ENCODE measurements at places on chromosomes 16 and 17.

GRCh38 chr17:45129940-45130680 lies 2.2 kb downstream of the PLCD3 start:
- no peak for DNase-seq

- no peak for DNase-seq
These were observed 3.0 kb downstream of the MOSMO start for GRCh38 chr16:22010902-22011301.

GRCh38 chr16:29899516-29900101 lies at the start of gene SEZ6L2:
Gene SEZ6L2 (minus strand): TSS chr16:29899550. CDS start chr16:29899019, 531 bp downstream.
- peak; percentile 25 for DNase-seq

DNA sequence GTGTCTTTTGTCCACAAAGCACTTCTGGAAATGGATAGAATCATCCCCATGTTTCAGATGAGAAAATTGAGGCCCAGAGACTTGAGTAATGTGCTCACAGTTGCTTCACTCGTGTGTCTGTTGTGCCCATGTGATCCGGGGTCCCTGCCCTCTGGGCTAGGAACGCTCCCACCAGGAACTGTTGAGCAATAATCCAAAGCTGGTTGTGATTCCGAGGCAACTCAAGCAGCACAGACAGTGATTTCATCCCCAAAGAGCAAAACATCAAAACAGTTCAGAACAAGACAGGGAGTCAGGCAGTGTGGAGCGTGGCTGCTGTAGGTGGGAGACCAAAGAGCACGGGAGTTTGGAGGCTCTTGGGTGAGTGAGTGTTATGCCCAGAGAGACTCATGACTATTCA lies 205.0 kb upstream of the ASIC2 start:
- no peak for DNase-seq

DNA sequence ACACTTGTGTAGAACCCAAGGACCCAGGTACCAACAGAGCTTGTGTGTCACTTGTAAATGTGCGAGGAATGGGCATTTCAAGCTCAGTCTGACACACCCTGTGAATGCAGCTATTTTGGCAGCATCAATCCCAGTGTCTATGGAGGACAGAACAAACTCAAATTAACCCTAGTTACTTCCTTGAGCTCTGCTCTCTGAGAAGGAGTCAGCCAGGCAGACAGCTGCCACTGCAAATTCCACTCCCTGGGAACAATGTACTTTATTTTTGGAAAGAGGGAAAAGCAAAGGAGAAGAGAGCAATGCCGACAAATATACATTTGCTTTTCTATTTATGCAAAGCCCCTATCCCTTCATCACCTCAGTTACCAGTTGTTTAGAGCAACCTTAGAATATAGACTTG lies 48.4 kb upstream of the NOG start:
- DNase-seq, result no peak

DNA sequence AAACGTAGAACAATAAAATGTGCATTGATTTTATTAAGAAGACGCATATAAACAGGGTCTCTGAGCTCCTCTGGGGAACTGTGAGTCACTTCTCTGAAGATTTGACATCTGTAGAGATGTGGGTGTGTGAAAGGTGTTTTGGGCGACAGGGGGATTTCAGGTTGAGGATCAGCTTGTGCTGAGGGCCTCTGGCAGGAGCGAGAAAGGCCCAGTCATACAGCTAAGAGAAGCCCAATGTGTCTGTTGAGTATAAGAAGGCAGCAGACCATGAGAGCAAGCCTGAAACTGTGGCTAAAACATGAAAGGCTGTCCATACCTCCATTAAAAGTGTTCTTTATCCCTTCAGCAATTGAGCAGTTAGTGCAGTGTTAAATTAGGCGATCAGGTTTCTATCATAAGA lies 406.5 kb upstream of the MON1B start:
- DNase-seq, result no peak

DNA sequence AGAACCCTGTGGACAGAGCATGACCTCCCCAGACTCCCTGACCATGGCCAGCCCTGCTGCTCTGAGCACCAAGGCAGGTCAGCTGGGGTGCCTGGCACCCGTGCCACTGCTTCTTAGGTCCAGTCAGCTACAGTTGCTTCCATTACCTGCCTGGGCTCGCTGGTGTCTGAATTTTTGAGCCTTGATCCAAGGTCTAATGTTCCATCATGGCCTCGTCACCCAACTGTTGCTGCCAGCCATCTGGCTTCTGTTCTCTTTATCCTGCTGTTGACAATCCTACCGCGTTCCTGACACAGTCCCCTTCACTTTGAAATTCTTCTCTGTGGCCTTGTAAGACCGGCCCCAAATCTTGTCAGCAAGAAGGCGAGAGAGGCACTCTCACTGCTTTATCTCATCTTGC lies 16.7 kb downstream of the GLYR1 start:
- DNase-seq, result no peak

DNA sequence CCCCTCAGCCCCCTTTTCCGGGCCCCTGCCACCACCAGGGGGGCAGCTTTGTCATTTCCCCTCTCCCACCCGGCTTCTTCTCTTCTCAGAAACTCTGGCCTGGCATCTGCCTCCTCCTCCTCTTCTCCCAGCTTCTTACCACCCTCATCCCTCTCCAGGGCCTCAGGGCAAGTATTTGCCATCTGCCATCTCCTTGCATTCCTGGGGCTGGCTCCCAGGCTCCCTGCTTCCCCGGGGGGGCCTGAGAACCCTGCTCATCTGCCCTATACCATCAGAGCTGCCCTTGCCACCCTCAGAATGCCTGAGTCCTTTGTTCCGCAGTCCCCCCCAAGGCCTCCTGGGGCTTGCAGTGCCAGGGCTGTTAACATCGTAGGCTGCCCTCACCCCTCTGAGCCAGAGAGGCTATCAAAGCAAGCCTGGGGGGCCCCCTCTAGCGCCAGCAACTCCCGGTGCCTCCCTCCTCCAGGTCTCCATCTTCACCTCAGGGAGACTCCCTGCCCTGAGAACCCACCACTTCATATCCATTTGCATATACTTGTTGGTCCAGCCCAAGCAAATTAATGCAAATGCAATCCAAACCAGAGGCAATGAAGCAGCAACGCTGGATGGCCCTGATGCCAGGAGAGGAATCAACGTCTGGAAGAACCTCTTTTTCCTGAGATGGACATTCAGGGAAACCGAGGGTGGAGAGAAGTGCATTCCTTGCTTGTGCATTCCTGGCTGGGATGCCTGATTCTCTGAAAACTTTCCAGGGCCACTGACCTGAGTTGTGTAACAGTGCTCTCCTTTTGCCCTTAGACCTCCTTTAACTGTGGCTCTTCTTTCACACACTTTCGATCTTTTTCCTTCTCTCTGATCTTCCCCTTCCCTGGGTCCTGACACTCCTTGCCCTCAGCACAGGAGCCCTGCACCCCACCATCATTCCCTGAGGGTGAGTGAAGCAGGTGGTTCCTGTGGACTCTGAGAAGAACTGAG lies 20.7 kb upstream of the SP2 start:
- DNase-seq, result no peak

DNA sequence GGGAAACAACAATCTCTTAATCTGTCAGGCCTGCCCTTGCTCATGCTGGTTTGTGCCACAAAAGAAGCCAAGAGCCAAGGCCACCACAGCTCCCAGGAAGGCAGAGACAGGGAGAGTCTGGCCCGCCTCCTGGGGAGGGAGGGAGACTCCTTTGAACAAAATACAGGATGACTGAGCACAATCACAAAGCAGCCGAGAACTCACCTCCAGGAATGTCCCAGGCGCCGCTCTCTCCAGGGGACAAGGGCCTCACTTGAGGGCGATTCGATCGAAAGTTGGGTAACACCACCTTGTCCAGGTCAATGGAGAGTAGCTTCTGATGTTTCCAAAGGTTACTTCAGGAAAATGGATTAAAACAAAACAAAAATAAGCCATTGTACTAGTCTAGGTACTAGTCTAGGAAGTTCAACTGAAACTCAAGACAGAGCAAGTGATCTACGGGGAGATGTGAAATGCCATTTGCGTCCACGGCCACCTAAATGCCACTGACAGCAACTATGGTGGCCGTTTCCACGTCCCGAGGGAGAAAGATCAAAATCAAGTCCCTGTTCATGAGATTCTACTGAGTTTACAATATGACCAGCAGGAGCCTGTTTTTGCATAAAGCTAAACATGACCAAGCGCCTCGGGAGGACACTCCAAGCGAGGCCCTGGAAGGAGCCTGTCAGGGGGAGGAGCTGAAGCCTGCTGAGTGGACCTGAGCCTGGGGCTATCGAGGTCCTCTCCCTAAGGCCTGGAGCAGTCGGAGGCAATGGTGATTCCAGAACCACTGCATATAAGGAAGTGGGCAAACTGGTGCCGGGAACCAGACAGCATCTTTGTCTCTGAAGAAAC lies 13.4 kb upstream of the SLC38A8 start:
- no peak for DNase-seq

GRCh38 chr17:80419255-80419654 lies 4.3 kb downstream of the ENDOV start:
- no peak for DNase-seq

DNA sequence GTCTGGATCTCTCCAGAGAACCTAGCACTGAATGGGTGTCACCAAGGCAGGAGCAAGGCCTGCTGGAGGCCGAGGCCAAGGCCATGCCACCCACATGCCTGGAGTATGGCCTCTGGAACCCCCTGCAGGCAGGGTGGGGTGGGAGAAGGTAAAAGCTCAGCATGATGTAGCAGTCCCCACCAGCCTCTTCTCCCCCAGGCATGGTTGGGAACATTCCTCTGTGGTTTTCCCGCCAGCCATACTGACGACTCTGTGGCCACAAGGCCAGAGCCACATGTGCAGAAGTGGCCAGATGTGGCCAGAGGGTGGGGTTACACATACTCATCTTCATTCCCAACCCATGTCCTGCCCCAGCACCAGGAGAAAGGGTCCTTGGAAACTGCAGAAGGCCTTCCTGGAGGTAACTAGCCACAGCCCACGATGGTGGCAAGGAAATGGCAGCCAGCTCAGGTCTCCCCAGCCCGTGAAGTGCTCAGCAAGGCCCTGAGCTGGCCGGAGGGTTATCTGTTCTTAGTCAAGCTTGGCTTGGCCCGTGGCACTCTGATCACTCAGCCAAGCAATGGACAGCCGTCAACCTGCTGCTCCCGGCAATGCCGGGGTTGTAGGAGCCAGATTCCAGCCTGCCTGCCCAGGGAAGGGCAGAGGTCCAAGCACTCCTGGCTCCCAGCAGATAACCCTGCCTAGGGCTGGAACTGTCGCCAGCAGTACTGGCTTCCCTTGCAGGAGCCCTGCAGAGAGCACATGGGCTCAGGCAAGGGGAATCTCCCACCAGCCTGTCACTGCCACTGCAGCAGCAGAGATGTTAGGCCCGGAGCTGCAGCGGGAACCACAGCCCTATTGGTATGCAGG lies 26.1 kb downstream of the HDAC5 start:
- no peak for DNase-seq

DNA sequence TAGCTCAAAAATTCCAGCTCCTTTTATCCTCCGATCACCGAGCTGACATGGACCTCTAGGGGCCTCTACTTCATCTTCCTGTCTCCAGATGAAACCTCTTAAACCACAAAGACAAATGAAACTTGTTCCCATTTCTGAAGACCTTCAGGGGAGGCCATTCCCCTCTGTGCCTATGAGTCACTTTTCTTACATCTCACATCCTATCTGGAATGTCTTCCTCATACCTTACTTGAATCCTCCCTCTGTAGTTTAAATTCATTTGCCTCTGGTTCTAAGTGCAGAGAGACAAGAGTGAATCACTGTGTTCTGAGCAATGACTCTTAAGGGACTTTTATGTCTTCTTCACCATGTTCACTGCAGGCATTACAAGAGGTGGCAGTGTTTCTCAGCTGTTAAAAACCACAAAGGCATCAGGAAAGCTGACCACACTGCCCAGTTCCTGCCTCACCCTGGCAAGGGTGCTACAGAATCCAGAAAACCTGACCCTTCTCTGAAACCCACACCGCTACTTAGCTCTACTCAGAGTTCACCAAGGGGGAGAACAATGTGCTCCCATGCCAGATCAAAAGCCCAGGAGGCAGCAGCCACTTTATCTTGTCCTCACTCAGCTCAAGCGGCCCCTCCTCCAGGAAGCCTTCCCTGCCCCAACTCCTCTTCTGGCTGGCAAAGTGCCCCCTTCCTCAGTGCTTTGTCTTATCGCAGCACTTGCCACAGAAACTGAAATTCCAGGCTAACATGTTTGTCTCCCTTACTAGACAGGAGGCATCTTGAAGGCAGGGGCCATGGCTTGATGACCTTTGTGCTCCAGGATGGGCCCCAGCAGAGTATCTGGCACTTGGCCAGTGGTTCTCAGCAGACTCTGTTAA lies 6.4 kb downstream of the CUEDC1 start:
- DNase-seq, result no peak

DNA sequence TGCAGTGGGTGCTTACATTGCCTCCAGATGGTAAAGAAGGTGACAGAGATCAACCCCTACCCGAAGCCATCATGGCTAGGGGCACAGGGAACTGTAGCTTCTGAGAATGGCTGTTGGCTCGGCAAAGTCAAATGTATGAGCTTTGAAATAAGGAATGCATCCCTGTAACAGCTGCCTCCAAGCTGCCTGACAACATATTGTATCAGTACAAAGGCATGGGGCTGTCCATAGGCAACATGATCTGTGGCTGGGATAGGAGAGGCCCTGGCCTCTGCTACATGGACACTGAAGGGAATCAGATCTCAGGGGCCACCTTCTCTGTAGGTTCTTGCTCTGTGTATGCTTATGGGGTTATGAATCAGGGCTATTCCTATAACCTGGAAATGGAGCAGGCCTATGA lies 119.2 kb upstream of the NETO2 start:
- DNase-seq, result no peak

- DNase-seq, result no peak
These were observed 15.5 kb upstream of the SPNS2 start for GRCh38 chr17:4483012-4483840.

DNA sequence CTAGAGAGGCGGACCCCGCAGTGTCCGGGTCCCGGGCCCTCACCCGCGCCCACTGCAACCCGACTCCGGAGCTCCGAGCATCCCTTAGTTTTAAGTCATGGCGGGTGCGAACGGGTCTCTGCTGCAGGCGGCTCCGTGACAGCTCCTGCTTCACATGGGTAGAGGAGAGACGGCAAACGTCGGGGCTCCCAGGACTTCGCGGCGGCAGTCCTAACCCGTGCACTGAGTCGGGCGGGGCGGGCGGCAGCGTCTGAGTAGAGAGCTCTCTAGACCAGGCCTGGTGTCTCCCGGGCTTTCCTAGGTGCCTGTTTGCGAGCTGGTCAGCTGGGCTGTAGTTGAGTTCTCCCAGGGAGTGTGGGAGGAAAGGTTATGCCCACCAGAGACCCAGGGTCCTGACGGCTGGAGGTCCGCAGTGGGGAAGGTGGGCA lies 345 bp downstream of the TSC2 start:
- no peak for DNase-seq

DNA sequence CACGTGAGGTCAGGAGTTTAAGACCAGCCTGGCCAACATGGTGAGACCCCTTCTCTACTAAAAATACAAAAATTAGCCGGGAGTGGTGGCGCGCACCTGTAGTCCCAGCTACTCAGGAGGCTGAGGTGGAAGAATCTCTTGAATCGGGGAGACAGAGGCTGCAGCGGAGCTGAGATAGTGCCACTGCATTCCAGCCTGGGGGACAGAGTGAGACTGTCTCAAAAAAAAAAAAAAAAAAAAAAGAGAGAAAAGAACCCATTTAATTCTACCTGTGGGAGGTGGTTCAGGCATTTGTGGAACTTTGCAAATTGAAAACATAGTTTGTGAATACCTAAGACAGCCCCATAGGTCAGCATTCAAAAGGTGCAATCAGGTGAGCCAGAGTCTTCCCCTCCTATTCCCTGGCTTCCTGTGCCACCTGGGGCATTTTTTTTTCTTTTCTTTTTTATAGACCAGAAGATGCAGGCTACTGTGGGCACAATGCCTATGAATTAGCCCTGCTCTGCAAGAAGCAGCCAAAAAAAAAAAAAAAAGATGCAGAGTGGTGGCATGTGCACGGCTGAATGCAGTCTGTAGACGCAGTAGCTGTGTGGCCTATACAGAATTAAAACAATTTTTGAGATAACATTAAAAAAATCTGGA lies 9.1 kb upstream of the SOCS3 start:
- DNase-seq, result no peak

Measured in stimulated activated CD4-positive, alpha-beta T cell treated with anti-CD3 and anti-CD28 coated beads, Interleukin-12 subunit alpha, Interleukin-12 subunit beta, amount 100 ng/mL, for 48 hours (primary cell).